ENCODE measurements at places on chromosomes 12 and 14. TPM values are rescaled to one million over a fixed set of nuclear protein-coding genes. Genes with fewer than 3 reads are reported as not detected.
A peak's percentile ranks its signal among the peaks of the same experiment; 100 is the strongest.

- peak; percentile 69 for DNase-seq
- H3K4me1 ChIP-seq = peaks cover 37% of the 10 kb centered on the region
- H3K4me3 ChIP-seq = peak overlapping the region; percentile 52
- peak overlapping the region; percentile 79 for H3K27ac ChIP-seq
Measured at GRCh38 chr14:38278035-38278434, 22.1 kb upstream of the CLEC14A start.

DNA sequence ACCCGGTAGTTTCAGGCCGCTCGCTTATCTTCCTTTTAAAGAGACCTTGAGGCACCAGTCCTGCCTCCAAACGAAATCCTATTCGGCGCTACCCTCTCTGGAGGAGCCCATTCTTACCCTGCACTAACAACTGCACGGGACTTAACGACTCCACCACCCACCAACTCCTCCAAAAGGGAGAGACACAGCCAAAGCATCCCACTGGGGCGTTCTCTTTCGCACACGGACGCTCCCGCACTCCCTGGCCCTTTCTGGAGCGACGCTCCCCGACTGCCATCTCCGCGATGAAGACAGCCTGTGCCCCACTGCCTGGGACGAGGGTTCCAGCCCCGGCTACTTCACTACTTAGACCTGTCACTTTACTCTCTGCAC, 650 bp downstream of the GALC start:
- peak overlapping the region; percentile 12 for H3K4me3 ChIP-seq
- peaks cover 5% of the 10 kb centered on the region for H3K4me1 ChIP-seq
- DNase-seq = no peak
- no peaks in the 10 kb centered on the region for H3K36me3 ChIP-seq
- H3K27ac ChIP-seq = no peak overlapping the region

DNA sequence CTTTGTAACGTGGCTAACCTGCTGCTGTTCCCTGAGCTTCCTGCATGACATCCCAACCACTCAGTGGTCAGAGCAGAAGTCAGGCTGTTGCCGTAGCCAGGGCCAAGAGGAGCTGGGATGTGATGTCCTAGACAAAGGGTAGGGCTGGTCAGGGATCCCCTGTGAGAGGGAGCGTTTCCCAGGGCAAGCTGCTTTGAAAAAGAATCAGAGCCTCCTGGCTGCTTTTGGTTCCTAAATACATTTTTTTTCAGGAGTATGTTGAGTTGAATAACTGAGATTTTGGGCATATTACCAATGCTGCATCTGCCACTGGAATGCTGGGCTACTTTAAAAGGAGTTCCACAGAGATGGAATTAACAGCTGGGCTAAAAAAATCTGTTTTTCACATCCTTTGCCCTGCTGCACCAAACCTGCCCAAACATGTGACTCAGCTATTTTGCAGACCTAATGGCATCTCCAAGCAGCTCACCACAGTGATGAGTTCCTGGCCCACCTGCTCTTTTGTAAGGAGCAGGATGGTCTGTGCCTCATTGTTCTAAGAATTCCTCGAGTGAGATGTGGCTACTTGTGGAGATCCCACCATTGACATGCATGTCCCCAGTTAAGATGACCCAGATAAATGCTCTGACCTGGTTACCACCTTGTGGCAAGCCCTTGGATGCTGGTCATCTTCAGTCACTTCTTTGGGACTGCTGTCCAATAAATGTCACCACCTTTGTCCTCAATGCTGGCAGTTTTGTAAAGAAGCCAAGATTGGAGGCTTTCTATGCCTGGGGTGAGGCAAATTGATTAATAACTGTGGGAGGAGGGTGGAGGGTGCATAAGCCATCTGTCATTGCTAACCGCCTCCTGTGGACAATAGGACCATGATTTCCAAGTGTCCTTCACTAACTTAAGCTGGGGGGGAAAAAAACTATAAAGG, 24.1 kb downstream of the ANKRD13A start:
- peak overlapping the region; percentile 16 for H3K27ac ChIP-seq
- H3K4me3 ChIP-seq = no peak overlapping the region
- H3K4me1 ChIP-seq = peaks cover 14% of the 10 kb centered on the region
- H3K36me3 ChIP-seq = peaks cover 76% of the 10 kb centered on the region
- no peaks in the 10 kb centered on the region for H3K27me3 ChIP-seq

- H3K27ac ChIP-seq = no peak overlapping the region
- no peak for DNase-seq
- no peaks in the 10 kb centered on the region for H3K4me1 ChIP-seq
- no peaks in the 10 kb centered on the region for H3K36me3 ChIP-seq
- H3K4me3 ChIP-seq = no peak overlapping the region
- peaks cover 18% of the 10 kb centered on the region for H3K27me3 ChIP-seq
Measured at GRCh38 chr12:94863321-94864035, 140.0 kb downstream of the NDUFA12 start.

DNA sequence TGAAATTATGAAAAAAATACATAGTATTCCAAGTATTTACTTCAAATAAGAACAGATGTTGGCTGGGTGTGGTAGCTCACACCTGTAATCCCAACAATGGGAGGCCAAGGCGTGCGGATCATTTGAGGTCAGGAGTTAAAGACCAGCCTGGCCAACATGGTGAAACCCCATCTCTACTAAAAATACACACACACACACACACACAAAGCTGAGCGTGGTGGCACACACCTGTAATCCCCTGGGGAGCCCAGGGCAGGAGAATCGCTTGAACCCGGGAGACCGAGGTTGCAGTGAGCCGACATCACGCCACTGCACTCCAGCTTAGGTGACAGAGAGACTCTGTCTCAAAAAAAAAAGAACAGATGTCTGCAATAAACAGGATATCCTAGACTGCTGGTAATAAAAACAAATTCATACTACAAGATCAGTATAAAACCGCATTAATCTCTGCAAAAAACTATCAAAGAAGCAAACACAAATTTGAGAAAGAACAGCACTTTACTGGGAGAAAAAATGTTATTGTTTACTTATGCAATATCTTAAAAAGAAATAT, 23.8 kb downstream of the EEA1 start:
- H3K4me3 ChIP-seq = no peak overlapping the region
- no peaks in the 10 kb centered on the region for H3K36me3 ChIP-seq
- H3K4me1 ChIP-seq = no peaks in the 10 kb centered on the region
- no peak overlapping the region for H3K27ac ChIP-seq
- H3K27me3 ChIP-seq = no peaks in the 10 kb centered on the region

DNA sequence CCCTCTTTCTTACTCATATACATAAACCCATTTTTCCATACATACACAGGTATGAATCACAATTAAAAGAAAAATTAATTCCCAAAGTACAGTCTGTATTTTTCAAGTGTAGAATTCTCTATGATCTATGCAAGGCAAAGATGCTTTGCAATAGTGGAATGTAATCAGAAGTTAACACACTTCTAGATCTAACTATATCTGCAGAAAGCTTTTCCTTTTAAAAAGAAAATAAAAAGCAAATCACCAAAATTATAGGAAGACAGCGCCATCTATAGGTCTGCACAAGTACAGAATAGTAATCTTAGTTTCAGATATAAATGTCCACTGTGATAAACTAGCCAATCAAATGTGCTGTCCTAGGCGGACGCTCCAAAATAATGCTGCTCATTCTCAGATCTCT, 22.0 kb downstream of the SLC25A21 start:
- H3K4me1 ChIP-seq = peaks cover 14% of the 10 kb centered on the region
- peak; percentile 63 for DNase-seq
- no peaks in the 10 kb centered on the region for H3K36me3 ChIP-seq
- H3K27ac ChIP-seq = peak overlapping the region; percentile 16
- no peak overlapping the region for H3K4me3 ChIP-seq

- no peak for DNase-seq
- peak overlapping the region; percentile 46 for H3K27ac ChIP-seq
- no peaks in the 10 kb centered on the region for H3K27me3 ChIP-seq
- H3K36me3 ChIP-seq = peaks cover 84% of the 10 kb centered on the region
Measured at GRCh38 chr12:50129290-50129689, 17.3 kb downstream of the COX14 start.

DNA sequence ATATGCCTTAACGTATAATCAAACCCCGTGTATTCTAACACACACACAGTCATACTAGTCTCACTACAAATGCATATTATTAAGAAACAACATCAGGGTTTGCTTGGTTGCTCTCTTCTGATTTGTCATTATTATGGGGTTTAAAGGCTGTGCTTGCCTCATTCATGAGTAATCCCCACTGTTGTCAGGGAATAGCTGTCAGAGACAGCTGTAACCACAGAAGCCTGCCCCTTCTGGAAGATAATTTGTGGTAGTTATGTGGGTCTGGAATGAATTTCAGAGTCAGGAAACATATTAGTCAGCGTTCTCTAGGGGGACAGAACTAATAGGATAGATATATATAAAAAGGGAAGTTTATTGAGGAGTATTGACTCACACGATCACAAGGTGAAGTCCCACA, 456.9 kb upstream of the TMEM132C start:
- H3K4me1 ChIP-seq = no peaks in the 10 kb centered on the region
- no peak overlapping the region for H3K4me3 ChIP-seq
- peak; percentile 35 for DNase-seq
- no peak overlapping the region for H3K27ac ChIP-seq
- no peaks in the 10 kb centered on the region for H3K27me3 ChIP-seq
- H3K36me3 ChIP-seq = no peaks in the 10 kb centered on the region

The DDHD1 gene
- total RNA-seq = 18.3 TPM

The MIPOL1 gene
- 16.0 TPM for total RNA-seq

DNA sequence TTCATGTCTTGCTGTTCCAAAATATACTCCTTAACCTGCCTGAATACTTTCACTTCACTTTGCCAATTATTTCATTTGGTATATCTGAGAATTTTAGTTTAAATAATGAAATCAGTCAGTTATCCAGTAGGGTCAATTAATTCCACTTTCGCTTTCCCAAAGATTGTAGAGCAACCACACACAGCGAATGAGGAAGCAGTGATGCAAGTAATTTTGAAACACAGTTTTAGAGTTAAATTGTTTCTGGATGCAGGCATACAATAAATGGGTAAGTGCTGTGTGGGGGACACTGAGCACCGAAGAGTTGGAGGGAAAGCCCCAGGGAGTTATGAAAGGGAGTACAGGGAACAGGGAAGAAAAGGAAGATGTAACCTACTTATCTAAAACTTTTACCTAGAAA, 62.8 kb downstream of the TSHR start:
- no peaks in the 10 kb centered on the region for H3K36me3 ChIP-seq
- H3K27ac ChIP-seq = no peak overlapping the region
- no peak overlapping the region for H3K4me3 ChIP-seq
- H3K4me1 ChIP-seq = no peaks in the 10 kb centered on the region

The SLCO1A2 gene
- not detected for total RNA-seq
